Spinal cord (tissue), 10 donors: ENCODE measurements at places on chromosomes 16 and 17. TPM values are rescaled to one million over a fixed set of nuclear protein-coding genes. Genes with fewer than 3 reads are reported as not detected.

DNA sequence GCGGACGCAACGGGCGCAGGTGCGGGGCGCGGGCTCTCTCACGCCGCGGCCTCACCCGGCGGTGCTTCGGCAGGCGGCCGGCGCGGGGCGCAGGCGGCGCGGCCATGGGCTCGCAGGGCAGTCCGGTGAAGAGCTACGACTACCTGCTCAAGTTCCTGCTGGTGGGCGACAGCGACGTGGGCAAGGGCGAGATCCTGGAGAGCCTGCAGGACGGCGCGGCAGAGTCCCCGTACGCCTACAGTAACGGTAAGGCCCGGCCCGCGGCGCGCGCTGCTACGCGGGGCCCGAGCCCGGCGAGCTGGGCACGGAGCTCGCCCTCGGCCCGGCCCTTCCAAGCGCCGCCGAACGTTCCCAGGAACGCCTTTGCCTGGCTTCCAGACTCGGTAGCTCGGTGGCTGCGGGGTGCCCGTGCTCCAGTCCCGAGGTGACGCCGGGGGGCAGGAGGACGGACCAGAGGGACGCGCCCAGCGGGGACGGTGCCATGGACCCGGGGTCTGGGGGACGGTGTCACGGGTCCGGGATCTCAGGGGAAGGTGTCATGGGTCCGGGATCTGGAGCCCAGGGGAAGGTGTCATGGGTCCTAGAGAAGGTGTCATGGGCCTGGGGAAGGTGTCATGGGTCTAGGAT, 435 bp downstream of the RAB40C start:
- no peak for DNase-seq

The ZG16 gene
- polyA plus RNA-seq = not detected

The GPR139 gene
- polyA plus RNA-seq = 5.9 TPM

The PABPN1L gene
- polyA plus RNA-seq = 0.41 TPM

The MPV17L gene
- polyA plus RNA-seq = 17.2 TPM

The GPRC5C gene
- polyA plus RNA-seq = 19.1 TPM

DNA sequence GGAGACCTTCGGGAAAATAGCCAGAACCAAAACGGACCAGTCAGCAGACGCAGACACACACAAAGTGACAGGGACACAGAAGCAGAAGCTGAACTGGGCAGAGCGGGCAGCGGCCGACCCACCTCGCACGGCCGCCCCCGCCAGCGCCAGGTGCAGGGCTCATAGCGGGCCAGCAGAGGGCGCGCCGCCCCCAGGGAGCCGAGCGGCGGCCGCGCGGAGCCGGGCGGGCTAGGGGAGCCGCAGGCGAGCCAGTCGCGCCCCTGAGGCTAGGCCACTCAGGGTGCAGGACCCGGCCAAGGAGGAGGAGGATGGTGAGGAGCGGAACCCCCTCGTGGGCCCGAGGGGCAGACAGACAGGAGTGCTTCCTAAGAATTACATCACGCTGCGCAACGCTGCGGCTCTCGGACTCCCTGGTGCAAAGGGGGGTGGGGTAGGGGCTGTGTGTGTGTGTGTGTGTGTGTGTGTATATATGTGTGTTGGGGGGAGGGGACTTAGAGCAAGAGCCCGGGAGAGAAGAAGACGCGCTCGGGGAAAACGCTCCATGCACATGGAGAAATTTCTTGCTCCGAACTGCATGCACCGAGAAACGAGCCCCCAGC, 913 bp upstream of the NOG start:
- no peak for DNase-seq

DNA sequence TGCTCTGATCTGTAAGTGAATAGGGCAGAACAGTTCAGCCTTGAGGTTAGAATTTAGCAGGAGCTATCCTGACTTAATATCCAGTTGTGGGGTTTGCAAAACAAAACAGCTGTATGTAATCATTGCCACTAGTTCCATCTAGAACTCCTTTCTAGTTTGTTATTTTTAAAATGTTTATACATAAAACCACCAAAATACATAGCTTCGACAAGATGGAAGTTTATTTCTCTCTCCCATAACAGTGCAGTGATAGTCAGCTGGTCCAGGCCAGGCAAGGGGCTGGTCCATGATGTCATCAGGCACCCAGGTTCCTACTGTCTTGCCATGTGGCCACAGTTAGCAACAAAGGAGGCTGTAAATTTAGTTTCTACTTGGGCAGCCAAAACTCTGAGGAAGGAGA, 10.5 kb upstream of the PLK1 start:
- DNase-seq = no peak

The IFT20 gene
- 64.1 TPM for polyA plus RNA-seq

The CLDN9 gene
- 0.36 TPM for polyA plus RNA-seq

The CYB5B gene
- 105 TPM for polyA plus RNA-seq

The TMEM238L gene
- 0.30 TPM for polyA plus RNA-seq

GRCh38 chr16:63157818-63158217, 1121.6 kb upstream of the CDH8 start:
- DNase-seq = no peak
